ENCODE measurements at places on chromosomes 11 and 22.
A peak's percentile ranks its signal among the peaks of the same experiment; 100 is the strongest.

GRCh38 chr11:8907116-8907515, 3.9 kb upstream of the AKIP1 start:
- no peak for DNase-seq

DNA sequence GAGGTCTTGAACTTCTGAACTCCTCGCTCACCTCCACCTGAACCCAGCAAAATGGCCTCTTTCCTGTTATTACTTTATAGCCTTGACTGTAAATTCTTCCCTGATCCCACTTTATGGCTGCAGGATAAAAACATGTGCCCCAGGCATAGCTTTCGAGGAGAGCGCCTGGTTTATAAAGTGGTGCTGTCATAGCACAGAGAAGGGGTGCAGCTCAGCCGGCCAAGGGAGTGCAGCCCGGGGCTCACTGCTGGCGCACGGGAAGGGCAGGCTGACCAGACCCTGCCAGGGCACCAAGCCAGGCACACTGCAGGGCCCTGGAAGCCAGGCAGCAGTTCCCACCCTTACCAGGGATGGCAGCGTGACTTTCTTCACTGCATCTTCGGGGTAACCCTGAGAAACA, 50.9 kb downstream of the ISX start:
- no peak for DNase-seq

DNA sequence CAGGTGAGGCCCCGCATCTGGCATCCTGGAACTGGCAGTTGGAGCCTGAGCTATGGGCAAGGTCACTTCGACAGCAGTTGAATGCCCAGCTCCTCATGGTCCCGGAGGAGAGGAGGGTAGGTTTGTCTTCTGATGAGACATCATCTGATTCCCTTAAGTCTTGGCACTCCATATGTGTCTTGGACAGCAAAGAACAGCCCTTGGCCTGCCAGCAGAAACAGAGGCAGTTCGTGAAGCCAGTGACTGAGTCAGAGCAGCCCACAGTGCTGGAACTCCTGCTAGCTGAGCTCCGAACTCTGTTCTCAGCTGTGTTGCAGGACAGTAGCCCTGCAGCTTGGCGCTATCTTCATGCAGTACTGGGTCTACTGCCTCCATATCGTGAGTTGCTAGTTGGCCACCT, 1.0 kb downstream of the DNHD1 start:
- no peak for DNase-seq

- no peak for DNase-seq
These were observed 392.5 kb downstream of the CTTN start for GRCh38 chr11:70790671-70791300.

DNA sequence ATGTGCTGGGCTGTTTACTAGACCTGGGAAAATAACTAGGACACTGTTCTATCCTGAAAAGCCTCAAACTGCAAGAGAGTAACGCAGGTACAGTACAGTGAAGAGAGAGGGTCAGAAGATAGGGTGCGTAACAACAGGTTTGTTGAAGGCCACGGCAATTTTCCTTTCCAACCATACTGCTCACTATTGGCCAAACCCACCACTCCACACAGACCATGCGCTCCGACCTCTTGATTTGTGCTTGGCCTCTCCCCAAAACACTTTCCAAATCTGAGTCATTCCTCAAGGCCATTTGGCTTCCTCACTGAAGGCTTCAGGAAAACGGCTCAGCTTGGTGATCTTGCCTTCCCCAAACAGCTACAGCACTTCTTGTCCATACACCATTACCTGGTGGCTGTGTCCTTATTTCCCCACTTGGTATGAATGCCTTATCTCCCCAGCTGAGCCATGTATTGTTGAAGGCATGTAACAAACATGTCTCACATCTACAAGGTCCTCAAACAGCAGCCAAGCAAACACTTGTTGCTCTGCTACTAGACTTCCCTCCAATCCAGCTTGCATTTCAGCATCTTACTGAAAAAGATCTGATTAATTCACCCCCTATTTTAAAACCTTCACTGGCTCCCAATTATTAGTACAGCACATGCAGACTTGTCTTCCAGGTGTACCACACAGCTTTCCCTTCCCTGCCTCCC, 40.9 kb downstream of the TCF20 start:
- no peak for DNase-seq

- DNase-seq: no peak
These were observed 9.2 kb upstream of the RRP7A start for GRCh38 chr22:42528591-42529307.

- DNase-seq: peak; percentile 32
These were observed 1.7 kb downstream of the QSER1 start for GRCh38 chr11:32894149-32894827.

DNA sequence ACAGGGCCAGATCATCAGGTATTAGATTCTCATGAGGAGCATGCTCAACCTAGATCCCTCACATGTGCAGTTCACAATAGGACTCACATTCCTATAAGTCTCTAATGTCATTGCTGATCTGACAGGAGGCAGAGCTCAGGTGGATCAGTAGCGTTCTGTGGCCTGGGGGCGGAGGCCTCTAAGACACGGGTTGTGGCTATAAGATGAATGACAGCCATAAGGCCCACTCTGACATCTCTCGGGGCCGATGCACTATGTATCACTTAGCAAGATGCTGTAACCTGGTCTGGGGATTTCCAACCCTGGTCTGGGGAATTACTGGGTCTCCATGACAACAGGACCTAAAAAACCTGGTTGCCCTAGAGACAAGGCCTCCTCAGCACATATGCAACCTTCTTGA, 932.7 kb downstream of the TBC1D22A start:
- no peak for DNase-seq

DNA sequence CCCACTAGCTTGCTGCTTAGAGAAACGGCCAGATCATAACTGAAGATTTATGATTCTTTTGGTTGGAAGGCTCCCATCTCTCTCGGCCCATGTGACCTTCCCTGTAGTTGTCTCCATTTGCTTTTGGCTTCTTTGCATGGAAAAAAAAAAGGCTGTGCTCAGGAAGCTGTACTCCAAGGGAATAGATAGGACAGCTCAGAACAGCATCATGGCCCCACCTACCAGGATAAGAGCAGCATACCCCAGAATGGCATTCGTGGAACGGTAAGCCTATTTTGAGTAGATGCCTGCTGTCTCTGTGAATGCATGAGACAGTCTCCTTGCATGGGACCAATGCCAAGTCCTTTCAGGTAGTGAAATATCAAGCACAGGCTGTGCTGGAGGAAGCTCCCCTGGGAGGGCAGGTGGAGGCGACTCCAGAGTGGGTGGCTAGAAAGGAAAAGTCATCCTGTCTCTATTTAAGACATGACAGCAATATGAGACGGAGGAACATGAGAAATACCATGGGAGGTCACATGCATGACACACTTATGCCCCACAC, 94.1 kb upstream of the AMOTL1 start:
- no peak for DNase-seq

DNA sequence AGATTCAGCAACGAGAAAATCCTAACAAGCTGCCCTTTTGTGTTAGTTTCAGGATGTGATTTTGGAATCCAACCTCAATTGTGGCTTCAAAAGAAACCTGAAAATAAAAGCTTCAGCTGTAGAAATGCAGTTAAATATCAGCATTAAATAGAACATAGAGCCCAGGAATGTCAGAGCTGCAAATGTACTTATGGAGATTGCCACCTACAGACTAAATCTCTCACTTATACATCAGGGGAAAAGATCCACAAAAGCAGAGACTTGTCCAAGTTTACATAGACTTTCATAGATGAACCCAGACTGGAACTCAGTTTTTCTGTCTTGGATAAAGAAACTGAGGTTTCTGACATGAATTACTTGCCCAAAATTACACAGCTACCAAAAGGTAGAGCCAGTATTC, 446.6 kb downstream of the DLG2 start:
- no peak for DNase-seq

DNA sequence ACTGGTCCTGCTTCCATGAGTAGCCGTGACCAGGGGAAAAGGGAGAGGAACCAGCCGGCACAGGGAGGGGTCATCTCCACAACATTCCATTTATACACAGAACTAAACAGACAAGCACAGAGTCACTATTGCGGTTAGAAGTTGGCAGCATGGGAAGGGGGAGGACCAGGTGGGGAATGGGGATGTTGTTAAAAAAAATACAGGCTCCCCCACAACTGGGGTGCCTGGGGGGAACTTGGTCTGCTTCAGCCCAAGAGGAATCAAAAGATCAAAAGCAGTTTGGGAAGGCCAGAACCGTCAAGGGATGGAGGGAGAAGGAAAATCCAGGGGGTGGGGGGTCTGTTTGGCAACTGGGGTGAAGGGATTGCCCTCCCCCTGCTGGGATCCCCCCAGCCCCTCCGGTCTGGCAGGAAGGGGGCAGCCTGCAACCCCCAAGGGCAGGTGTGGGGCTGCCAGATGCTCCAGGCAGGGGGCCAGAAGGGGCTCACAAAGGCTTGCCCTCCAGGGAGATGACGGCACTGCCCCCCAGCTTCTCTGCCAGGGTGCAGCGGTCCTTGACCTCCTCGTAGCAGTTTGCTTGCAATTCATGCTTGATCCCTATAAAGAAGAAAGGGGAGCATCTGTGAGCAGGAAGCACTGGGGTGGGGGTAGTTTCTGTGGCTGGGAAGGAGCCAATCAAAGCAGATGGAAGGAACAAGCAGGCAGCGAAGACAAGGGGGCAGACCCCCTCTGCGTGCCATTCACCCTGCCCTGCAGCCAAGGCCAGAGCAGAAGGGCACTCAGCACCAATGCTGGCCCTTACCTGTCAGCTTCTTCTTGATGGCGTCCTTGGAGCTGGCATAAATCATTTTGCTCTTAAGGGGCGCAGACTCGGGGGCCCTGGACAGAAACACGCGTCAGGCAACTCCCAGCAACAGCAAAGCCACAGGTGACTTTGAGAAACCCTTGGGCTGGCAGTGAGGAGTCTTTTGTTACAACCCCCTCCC, 2.8 kb downstream of the CFL1 start:
- no peak for DNase-seq

GRCh38 chr22:20273758-20274181, 5.7 kb upstream of the RTN4R start:
- no peak for DNase-seq

GRCh38 chr11:134801570-134801969, 389.5 kb upstream of the B3GAT1 start:
- no peak for DNase-seq
